Neuronal stem cell (in vitro differentiated cells): ENCODE measurements at places on chromosomes 11 and 22.

GRCh38 chr22:36935694-36936093 lies 22.3 kb downstream of the CSF2RB start:
- DNase-seq = no peak

GRCh38 chr11:46712874-46713576 lies 6.0 kb upstream of the F2 start:
- DNase-seq = no peak

GRCh38 chr11:126418887-126419286 lies 63.4 kb downstream of the ST3GAL4 start:
- no peak for DNase-seq

DNA sequence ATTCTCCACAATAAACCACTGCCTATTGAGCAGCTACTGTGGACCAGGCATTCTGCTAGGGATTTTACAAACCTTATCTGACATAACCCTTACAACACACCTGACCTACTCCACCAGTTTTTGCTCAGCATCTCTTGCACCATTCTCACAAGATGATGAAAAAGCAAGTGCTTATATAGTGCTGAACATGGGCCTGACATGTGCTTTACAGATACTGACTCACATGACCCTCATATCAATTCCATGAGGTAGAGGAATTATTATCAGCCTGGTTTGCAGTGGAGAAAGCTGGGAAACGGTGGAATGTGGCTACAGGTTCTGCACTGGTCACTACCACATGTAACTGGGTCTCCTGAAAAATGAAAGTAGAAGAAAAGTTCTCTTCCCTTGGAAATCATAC lies 37.5 kb upstream of the PANX1 start:
- DNase-seq = no peak

DNA sequence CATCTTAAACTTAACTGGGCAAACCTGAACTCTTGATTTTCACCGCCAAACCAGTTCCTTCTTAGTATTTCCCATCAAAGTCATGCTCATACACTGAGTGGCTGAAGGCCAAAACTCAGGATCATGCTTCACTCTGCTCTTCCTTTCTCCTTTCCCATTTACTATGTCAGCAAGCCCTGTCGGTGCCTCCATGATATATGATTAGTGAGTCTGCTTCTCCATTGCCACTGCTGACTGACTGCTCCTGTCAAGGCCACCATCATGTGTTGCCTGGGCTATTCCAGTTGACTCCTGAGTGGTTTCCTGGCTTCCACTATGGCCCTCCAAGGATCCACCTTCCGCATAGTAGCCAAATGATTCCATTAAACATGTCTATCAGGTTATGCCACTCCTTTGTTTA lies 42.8 kb upstream of the AMPD3 start:
- no peak for DNase-seq

GRCh38 chr11:117875382-117876058 lies 938 bp downstream of the FXYD6 start:
- DNase-seq = no peak

DNA sequence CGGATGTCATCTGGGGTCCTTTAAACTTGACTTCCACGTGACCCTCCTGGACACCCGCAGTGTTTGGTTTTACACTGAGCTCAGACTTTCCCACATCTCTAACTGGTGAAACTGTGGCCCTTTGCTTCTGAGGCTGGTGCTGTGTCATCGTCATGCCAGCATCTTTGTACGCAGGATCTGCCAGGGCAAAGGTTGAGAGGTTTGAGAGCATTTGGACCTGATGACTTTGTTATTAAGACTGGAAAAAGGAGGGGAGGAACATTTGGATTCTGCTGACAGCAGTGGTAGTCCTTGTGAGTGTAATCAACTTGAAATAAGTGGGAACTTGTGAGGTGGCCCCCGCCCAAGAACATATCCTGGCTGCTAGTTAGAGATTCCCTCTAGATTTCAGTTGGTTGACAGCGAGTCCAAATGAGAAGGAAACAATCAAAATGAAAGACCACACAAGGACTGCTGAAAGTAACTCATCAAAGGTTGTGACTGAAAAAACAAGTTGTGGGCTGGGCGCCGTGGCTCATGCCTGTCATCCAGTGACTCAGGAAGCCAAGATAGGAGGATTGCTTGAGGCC lies 102.5 kb downstream of the KIAA1671 start:
- no peak for DNase-seq

- DNase-seq = no peak
These were observed 53.8 kb downstream of the PAX6 start for GRCh38 chr11:31757260-31757835.

- DNase-seq = no peak
These were observed 61.4 kb downstream of the MTMR3 start for GRCh38 chr22:29944339-29944738.
